Hindlimb muscle (tissue), 1 donor: ENCODE measurements at places on chromosomes 13 and 19. TPM values are rescaled to one million over a fixed set of nuclear protein-coding genes. Genes with fewer than 3 reads are reported as not detected.

- peak; percentile 52 for DNase-seq
Observed at GRCh38 chr13:44373601-44374347, at the start of gene SERP2. Gene SERP2, plus strand, starts transcription at chr13:44373824. Its CDS starts 202 bp downstream, at chr13:44374026.

GRCh38 chr19:8259922-8260247 lies 48.3 kb downstream of the CD320 start:
- DNase-seq: no peak

- peak; percentile 85 for DNase-seq
Observed at GRCh38 chr13:23466144-23467002, 32.9 kb upstream of the SACS start.

- DNase-seq: no peak
Observed at GRCh38 chr13:29763436-29764180, 86.8 kb downstream of the UBL3 start.

DNA sequence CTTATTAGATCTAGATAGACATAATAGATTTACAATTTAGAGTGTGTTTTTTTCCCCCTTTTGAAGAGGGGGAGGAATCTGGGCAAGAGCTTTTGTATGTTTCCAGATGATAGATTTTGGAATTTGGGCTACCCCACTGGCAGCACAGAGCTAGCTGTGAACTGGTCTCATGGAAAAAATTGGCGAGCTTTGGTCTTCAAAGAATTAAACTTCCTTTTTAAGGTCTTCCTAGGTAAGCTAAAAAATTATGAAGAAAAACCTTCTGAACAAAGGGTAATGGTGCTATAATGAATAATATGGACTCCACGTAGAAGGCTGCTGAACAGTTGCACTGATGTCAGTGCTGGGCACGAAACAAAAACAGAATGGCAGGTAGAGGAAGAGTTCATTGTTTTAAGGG lies 109.3 kb downstream of the ZIC5 start:
- no peak for DNase-seq

- DNase-seq: peak; percentile 79
Observed at GRCh38 chr19:5690955-5691821, 1.1 kb downstream of the RPL36 start.

- DNase-seq: peak; percentile 24
Observed at GRCh38 chr19:32976223-32976805, 4.3 kb downstream of the FAAP24 start.

- no peak for DNase-seq
Observed at GRCh38 chr13:40537146-40537895, 129.1 kb downstream of the FOXO1 start.

DNA sequence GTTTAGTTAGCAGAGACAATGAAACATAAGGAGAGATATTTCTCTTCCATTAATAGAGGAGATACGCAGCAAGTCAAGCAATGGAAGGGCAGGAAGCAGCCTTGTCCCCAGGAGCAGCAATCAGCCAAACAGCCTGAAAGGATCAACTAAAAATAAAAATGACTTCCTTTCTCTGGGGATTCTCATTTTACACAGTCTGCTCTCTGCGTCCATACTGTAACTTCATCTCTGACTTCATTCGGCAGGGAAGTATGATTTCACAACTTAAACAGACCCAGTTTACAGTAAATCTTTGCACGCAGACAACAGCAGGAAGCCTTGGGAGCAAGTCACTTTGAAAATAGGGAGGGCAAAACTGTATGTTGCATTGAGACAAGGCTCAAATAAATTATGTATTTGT lies 826.7 kb downstream of the DIAPH3 start:
- DNase-seq: peak; percentile 39

DNA sequence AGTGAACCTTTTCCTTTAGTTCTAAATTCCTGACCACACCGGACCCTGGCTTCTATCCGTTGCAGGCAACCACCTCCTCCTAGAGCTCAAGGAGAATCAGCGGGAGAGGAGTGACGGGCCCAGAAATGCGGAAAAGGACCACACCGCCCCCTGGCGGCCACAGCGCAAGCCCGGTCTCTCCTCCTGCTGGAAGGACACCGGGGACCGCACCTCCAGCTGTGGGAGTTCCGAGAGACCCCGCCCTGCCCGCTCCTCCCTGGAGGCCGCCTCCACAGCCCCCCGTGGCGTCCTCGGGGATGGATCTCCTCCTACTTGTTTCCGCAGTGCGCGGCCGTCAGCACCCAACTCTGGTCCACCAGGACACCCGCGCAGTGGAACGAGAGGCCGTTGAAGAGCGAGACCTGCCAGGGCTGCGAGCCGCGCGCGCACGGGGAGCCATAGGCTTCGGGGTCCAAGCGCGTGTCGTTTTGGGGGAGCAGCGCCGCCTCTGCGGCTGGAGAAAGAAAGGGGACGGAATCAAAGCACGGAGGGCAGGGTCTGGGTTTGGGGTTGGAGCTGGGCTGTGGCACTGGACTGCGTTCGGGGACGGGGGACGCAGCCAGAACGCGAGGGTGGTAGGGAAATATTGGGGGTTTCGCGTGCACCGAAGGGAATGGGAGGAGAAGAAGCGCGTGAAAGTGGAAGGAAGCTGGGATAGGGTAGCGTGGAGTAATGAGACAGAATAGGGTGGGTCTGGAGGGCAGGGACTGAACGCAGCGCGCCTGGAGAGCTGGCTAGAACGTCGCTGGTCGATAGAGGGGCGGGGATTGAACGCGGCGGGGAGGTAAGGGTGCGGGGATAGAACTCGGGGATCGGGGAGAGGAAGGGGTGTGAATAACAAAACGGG lies 2.5 kb downstream of the KLK10 start:
- peak; percentile 10 for DNase-seq

NFIC gene
- 51.4 TPM for polyA plus RNA-seq

KIR3DL2 gene
- not detected for polyA plus RNA-seq

IRGQ gene
- 13.8 TPM for polyA plus RNA-seq
